ENCODE measurements at places on chromosomes 6 and 20.

DNA sequence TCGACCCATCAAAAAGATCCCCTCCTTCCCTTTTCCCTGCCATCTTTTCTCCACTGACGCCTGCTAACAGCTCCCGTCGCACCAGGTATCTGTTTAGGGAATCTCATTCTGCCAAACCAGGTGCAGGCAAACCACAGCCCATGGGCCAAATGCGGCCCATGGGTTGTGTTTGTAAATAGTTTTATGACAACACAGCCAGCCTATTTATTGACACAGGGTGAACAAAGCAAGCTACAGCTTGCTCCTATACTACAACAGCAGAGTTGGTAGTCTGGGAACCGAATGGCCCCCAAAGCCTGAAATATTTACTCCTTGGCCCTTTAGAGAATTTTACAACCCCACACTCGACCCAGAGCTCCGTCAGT, 16.4 kb downstream of the NFATC2 start:
- DNase-seq = no peak

- DNase-seq = no peak
These were observed 107.9 kb downstream of the RPP40 start for GRCh38 chr6:4895971-4896370.

DNA sequence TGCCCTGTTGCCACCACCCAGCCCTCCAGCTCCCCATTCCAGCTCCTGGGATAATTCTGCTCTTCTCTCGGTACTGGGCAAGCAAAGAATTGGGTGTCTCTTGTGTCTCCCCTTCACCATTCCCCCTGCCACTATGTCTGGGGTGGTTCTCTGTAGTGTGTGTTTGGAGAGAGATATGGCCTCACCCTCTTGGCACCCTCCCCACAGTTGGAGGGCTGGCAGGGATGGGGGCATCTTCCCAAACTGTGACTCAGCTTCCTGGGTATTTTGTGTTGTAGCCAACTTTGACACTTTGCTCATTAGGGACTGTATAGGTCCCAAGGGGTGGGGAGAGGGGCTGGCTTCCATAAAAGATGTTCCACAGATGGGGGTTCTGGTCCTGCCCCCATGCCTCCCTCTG, 1.7 kb downstream of the TNXB start:
- no peak for DNase-seq

GRCh38 chr20:54255157-54255556, 47.3 kb downstream of the PFDN4 start:
- DNase-seq = no peak

- no peak for DNase-seq
These were observed 373.1 kb downstream of the CD109 start for GRCh38 chr6:74069089-74069581.
